ENCODE measurements at places on chromosomes 1 and 21.

GRCh38 chr1:6724517-6725141 lies 23.0 kb upstream of the DNAJC11 start:
- no peak for DNase-seq

DNA sequence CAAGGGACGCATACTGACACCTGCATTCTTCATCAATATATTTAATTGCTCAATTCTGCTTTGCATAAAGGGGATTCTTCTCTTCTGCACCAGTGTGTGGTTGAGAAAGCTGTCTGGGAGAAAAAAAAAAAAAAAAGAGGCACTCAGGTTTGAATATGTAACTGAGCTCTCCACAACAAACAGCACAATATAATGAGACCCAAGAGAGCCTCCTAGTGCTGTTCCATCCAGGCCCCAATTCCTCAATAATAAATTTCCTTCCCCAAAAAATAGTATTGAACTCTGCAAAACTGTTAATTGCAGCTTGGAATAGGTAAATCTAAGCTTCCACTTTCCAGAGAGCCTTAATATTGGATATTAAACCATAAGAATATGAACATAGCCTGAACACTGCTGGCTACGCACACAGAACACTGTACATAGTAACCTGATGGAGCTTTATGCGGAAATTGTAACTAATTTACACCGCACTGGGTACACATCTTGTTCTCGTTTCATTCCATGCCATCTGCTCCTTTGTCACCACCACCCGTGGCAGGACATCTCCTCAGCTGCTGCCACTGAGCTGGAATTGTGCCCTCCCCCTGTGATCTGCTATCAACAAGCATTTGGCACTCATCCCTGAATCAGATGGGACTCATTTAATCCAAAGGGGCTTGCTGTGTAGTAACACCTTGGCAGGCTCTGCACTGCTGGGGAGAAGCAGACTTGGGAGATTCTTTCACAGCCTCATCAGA lies 272.0 kb downstream of the HHIPL2 start:
- DNase-seq, result no peak

GRCh38 chr1:176285996-176286395 lies 78.9 kb upstream of the COP1 start:
- no peak for DNase-seq

GRCh38 chr1:100834777-100835660 lies 59.6 kb downstream of the EXTL2 start:
- DNase-seq, result no peak

GRCh38 chr1:29145739-29146437 lies 22.2 kb upstream of the TMEM200B start:
- DNase-seq, result no peak

DNA sequence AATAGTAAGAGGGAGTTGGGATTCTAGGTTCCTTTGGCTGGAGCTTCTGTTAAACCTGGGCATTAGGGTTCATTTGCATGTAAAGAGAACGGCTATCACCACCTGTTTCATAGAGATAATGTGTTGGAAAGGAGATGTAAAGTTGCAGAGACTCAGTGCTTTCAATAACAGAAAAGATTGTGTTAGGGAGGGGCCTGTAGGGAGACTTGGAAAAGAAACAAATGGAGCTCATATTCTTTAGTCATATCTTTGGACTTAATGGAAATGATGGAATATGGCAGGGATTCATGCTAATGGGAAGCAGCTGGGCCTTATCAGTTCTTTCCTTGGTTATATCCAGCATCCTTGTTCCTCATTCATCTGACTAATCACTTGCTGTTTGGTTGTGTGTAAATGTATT lies 144.9 kb downstream of the CD247 start:
- no peak for DNase-seq

DNA sequence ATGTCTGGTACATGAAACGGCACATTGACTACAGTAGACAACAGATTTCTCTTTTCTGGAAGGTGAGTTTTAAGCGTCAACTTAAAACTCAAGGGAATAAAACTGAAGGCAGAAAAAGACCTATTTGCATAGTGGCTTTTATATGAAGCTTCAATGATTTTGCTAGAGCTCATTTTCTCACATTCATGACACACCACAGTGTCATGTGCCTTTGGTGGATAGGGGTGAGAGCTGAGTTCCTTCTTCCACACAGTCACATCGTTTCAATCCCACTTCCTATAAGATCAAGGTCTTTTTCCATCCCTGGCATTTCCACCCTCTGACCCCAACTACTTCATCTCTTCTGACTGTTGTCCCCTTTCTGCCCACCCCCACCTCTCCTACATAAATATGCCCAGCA lies 31.0 kb downstream of the IL12RB2 start:
- DNase-seq, result no peak

- DNase-seq, result no peak
Measured at GRCh38 chr1:183278739-183279591, 92.9 kb downstream of the LAMC2 start.

- no peak for DNase-seq
Measured at GRCh38 chr1:68384872-68385411, 64.8 kb downstream of the RPE65 start.

DNA sequence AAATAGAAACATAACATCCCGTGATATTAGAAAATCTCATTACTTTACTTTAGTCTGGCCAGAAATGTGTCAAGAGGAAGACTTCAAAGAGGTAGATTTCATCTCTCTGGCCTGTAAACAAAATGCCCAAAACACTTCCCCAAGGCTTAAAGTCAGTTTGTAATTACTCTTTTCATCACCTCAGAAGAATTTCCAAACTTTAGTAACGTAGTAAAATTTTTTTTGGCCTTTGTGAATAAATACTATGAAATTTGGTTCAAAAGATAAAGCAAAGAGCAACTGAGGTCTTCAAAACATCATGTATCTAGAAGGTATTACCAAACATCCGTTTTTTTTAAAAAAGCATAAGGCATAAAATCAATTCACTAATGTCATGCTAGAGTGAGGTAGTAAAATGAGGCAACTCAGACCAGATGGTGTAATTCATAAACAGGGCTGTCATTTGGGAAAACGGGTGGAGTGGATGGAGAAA lies 51.4 kb downstream of the LEPR start:
- DNase-seq, result no peak

GRCh38 chr1:209710847-209711246 lies 6.2 kb downstream of the HSD11B1 start:
- DNase-seq, result no peak

DNA sequence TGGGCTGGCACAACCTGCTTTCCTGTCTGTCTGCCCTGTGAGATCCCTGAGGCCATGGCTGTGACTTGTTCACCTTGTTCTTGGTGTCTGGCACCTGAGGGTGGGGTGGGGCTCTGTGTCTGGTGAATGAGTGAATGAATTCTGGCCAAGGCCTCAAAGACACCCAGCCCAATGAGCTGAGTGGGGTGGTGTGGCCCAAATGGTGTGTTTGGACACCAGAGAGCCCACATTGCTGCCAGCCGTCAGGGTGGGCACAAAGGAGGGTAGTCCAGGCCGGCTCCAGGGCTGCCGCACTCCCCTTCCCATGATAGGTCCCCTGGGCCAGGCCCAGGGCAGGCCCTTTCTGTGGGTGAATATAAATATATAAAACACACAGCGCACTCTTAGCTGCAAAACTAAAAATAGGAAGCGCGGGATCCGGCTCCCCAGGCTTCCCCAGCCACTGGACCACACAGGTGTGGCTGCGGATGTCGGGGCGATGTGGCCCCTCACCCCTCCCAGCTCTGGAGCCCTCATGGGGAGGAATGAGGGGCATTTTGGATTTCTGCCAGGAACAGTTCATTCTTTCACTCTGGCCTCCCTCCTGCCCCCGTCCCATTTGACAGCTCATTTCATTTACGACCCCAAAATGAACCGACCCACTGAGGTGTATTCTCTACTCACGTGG lies 33.3 kb downstream of the RUNX3 start:
- DNase-seq, result no peak

- DNase-seq, result no peak
Measured at GRCh38 chr1:8061673-8062386, 35.7 kb upstream of the ERRFI1 start.

- no peak for DNase-seq
Measured at GRCh38 chr21:38413958-38414548, 84.2 kb downstream of the ERG start.

GRCh38 chr1:30307182-30307581 lies 416.2 kb downstream of the MATN1 start:
- no peak for DNase-seq

DNA sequence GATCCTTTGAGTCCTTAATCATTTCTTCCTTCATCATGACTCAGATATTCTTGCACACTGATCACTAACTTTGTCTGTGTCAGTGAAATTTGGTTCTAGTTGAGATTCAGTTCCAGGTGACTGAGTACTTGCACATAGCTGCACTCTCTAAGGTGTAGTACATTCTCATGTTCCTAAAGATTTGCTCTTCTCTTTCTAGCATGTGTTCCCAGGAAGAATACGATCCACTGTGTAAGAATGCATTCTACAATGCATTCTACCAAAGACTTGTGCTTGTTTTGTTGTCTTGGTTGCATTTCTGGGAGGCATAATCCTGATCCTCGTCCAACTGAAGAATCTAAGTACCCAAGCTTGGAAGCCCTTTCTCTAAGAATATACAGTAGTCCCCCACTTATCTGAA lies 104.3 kb upstream of the CDC42BPA start:
- no peak for DNase-seq

GRCh38 chr1:171654942-171655745 lies 2.7 kb upstream of the MYOC start:
- DNase-seq, result peak; percentile 24

- no peak for DNase-seq
Measured at GRCh38 chr1:199778324-199778955, 249.1 kb upstream of the NR5A2 start.

DNA sequence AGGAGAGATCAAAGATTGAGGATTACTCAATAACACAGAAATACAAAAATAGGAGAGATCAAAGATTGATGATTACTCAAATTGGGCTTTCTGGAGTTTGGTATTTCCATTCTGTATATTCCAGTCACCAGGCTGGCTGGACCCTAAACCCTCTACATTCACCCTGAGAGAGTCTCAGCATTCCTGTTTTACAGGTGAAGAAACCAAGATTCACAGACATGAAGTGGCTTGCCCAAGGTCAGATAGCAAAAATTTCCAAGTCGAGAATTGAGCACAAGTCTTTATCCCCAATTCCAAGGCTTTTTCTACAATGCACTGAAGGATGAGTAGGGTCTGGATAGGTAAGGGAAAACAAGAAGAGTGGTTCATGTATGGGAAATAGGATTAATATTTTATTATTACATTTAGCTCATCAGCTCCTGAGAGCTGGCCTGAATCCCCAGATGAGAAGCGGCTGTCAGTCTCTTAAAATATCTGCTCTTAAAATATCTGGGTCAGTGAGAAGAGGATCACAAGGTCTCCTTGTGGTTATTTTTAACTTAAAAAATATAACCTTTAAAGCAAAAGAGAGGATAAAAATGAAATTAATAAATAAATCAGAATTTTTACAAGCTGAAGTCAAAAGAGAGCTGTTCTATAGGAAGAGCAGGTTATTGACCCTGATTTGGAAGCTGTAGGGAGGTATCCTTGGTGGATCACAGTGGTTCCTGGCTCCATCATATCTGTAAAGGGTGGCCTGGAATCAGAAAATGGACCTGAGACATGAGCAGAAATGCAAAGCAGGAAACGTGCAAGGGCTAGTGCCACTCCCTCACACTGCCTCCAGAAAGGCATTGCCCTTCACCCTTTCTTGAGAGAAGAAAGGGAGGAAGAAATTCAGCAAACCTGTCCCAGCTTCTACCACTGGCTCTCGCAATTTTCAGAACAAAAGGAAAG lies 29.1 kb upstream of the SEC16B start:
- DNase-seq, result no peak

DNA sequence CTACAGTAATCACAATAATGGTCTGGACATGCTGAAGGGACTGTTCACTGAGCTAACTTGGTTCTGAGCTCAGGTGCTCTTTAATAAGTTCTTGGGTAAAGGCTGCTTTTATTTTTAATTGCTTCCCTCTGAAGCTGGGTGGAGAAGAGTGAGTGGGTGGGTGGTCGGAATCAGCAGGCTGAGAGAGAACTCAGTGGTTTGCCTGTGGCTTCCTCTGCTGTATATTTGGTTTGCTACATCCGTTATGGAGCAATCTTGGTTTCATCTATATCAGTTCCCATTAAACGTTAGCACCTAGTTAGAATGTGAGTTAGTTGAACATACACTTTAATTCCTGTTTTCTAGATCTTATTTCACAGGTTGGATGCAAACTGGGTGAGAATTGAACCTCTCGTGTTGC lies 23.3 kb downstream of the CNIH4 start:
- peak; percentile 44 for DNase-seq

- DNase-seq, result no peak
Measured at GRCh38 chr1:87024936-87025540, 110.6 kb downstream of the HS2ST1 start.

GRCh38 chr1:240602189-240602588 lies 9.8 kb downstream of the GREM2 start:
- no peak for DNase-seq

DNA sequence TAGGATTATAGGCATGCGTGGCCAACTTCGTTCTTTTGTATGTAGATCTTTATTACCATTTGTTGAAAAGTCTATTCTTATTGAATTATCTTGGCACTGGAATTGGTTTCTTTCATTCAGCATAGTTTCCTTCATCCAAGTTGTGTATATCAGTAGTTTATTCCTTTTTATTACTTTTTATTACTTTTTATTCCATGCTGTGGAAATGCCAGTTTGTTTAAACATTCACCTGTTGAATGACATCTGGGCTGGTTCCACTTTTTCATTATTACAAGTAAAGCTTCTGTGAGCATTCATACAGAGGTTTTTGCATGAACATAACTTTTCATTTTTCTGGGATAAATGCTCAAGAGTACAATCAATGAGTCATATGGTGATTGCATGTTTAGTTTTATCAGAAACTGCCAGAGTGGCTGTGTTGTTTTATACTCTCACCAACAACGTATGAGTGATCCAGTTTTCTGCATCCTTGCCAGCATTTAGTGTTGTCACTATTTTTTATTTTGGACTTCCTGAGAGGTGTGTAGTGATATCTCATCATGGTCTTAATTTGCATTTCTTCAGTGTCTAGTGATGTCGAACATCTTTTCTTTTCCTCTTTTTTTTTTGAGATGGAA lies 28.6 kb downstream of the PTPRU start:
- DNase-seq, result no peak

GRCh38 chr1:14083706-14084105 lies 383.7 kb downstream of the PRDM2 start:
- DNase-seq, result no peak

DNA sequence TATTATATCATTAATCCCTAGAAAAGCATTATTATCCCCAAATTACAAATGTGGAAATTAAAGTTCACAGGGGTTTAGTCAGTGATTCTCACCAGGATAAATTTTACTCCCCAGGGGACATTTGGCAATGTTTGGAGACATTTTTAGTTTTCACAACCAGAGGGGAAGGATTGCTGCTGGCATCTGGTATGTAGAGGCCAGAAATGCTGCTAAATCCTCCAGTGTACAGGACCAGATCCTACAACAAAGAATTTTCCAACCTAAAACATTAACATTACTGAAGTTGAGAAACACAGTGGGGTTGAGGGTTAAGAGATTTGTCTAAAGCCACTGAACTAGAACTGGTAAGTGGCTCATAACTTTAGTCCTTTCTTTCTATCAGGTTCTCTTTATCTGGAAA lies 162.0 kb upstream of the SYT6 start:
- no peak for DNase-seq
